ENCODE measurements at places on chromosomes 4 and X.

DNA sequence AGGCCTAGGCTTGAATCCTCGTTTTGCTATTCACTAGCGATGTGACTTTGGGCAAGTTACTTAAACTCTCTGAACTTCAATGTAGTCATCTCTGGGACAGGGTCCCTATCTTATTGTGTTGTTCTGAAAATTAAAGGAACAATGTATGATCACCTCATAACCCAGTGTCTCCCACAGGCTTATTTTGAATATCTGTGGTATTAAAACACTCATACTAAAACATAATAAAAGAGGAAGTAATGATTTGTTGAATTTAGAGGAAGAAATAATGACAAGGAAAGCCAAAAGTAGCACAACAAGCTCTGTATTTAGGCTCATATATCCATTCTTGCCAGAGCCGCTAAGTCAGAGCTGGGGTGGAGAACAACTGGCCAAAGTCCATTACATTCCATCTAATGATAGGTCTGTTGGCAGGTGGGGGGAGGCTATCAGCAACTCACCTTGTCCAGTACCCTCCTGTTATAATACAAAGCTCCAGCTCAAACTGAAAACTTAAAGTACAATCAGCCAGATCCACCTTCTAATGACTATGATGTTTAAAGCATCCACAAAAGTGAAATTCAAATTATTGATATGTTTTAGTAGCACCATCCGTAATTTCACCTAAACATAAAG is 64.5 kb upstream of the LSM6 start:
- no peak for DNase-seq

DNA sequence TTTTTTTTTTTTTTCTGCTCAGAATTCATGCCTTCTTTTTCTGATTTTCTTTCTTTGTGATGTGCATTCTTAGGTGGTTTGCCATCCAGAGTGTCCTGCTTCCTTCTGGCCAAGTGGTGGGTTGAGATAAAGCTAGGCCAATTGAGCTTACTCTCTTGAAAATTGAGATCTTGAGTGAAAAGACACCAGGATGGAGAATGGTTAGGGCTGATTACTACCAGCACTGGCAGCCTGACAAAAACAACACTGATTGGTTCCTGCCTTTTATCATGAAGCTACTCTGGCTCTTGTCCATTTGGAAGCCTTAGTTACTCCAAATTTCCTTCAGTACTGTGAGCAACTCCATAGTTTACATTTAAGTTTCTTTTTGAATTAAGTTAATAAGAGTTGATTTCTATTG is 404.0 kb downstream of the PPARGC1A start:
- DNase-seq: no peak

DNA sequence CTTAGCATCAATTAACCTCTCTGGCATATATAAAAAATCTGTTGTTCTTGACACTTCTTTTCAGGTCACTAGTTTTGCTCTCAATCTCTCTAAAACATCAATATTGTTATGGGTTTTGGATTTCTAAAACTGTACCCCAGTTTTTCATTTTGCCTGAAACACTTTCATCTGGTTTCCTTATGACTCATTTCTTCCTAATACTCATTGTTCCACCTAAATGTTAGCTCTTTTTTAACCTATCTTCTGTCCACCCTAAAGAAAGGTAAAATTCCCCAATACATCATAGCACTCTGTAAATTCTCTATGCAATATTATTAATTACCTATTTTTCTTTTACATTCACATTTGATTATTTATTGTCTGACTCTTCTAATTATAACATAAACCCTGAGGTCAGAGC is 575.5 kb upstream of the NDST4 start:
- no peak for DNase-seq

GRCh38 chrX:75115707-75116413 is 40.2 kb downstream of the ABCB7 start:
- no peak for DNase-seq

- DNase-seq: no peak
Observed at GRCh38 chr4:185576962-185577950, 41.9 kb upstream of the PDLIM3 start.

DNA sequence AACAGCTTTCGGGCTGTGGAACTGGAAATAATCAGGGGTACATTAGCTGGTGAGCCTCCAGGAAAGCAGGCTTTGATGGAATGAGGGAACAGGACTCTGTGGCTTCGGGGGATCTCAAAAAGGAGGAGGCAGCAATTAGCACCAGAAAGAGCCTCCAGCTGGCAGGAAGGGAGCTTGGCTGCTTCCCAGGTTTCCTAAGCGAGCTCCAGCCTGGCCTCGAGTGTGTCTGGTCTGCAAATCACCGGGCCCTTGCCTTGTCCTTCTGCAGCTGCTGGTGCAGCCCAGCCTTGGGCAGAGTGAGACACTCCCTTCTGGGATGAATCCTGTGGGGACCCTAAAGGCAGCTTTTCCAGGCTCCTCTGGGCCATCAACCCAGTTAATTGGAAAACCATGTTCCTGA is 10.7 kb upstream of the PDHA1 start:
- no peak for DNase-seq

DNA sequence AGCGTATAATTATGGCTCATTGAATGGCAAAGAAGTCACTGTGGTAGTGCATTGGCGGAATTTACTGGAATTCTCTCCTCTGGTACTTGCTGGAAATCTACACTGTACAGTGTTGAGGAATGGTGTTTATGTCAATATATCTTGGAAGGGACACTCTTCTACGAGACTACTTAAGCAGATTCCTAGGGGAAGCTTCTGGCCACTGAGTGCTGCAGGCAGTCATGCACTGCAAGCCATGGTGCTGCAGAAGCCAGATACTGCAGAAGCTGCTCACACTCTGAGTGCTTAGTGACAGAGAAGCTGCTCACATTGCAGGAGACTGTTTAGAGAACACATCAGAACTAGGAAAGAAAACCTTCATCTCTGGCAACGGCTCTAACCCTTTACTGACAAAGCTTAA is 725.0 kb downstream of the CCSER1 start:
- DNase-seq: peak; percentile 28

DNA sequence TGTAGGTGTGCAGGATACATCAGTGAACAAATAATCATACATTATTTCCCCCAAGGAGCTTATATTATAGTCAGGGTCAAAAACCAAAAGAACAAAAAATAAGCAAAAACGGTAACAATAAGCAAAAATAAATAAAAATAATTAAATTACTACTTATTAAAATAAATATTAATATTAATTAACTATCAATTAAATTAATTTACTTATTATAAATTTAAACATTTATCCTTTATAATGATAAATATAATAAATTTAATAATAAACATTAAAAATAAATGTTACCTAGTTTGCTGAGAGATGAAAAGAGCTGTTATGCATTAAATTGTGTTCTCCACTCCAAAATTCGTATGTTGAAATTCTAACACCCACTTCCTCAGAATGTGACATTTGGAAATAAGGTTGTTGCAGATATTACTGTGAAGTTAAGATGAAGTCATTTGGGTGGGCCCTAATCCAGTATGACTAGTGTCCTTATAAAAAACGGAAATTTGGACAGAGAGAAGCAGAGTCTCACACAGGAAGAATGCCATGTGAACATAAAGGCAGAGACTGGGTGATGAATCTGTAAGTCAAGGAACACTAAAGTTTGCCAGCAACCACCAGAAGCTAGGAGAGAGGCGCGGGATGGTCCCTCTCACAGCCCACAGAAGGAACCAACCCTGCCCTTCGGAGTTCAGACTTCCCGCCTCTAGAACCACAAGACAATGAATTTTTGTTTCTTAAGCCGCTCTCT is 67.2 kb upstream of the IBSP start:
- no peak for DNase-seq

DNA sequence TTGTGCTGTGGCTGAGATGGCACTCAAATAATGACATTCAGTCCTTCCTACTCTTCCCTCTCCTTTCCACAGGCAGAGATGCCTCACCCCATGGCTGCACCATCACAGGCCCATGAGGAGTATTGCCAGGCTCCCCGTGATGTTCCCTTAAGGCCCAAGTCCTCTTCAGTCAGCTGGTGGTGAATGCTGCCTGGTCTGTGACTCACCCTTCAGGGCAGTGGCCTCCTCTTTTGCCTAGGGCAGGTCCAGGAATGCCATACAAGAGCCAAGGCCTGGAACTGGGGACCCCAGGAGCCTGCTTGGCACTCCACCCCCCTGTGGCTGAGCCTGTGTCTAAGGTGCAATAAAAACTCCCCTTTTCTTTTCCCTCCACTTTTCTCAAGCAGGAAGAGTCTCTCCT is 144.2 kb upstream of the GEMIN8 start:
- DNase-seq: no peak

- no peak for DNase-seq
Observed at GRCh38 chr4:99400831-99401230, 34.3 kb downstream of the ADH7 start.

GRCh38 chr4:80015407-80016189 is 57.4 kb downstream of the ANTXR2 start:
- no peak for DNase-seq

DNA sequence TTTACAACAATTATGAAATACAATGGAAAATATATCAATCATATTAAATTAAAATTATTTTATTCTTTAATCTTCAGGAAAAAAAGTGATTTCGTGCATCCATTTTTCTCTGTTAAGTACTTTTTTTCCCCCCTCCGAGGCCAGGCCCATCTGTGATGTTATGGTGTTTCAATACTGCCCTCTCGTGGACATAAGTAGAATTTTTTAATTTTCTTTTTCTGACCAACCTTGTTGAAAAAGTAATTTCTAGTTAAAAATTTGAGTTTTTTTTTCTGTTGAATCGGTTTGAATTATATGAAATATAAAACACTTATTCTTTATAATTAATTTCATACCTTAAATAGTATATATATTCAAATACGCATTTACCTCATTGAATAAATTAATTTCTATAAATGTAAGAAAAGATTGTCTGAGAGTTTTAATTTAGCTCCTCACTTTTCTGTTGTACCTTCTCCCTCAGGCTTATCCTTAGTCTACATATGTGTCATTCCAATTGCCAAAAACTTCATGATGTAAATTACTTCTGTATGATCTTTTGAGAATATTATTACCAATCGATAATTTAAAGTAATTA is 175.8 kb upstream of the TECRL start:
- no peak for DNase-seq

DNA sequence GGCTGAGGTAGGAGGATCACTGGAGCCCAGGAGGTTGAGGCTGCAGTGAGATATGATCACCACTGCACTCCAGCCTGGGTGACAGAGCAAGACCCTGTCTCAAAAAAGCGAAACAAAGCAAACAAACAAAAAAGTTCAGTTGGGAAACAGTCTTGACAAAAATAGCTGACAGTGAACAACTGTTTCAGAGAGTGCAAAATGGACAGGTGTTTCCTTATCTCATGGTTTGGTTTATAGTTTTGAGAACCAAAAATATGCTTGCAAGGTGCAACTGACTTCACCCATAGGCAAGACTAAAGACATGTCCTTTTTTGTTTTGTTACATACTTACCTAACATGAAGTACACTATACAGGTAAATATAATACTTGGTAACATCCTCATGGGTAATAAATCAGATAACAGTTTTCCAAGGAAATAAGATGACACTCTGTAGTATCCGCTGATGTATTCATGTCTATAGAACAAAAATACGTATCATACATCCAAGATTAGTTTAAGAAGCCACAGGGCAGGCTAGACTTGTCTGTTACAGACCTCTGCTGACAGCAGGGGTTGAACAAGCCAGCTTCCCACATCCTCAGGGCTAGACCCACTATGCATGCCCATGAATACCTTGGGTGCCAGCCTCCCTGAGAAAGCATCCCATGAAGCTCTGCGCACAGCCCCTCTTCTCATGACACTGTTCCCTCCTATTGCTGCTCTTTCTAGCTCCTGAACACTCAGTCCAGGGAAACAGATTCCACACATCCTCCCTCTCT is 59.3 kb downstream of the ABCG2 start:
- DNase-seq: no peak

- no peak for DNase-seq
Observed at GRCh38 chr4:41549478-41549877, 11.5 kb downstream of the LIMCH1 start.

GRCh38 chrX:10855845-10856244 is 235.5 kb upstream of the MID1 start:
- no peak for DNase-seq

DNA sequence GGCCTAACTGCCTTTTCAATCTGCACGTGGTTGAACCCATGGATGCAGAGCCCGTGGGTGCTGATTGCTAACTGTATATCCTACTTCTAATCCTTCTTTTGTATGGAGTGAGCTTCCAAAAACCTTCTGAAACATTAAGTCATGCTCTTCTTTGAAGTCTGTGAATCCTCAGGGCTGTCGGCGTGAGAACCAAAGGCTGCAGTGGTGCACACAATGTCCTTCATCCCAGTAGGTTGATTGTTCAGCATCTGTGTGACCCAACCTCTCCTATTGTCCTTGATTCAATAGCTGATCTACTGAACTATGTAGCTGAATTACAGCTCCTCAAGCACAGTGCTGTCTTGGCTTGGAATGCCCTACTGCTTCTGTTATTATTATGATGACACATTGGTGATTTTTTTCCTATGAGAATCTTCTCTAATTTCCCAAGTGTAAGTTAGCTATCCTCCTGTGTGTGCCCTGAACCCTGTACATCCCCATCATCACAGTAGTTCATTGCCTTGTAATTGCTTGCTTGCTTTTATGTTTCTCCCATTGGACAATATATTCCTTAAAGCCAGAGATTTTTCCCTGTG is 294.6 kb downstream of the TRIML1 start:
- no peak for DNase-seq

GRCh38 chr4:121786221-121786620 is 14.9 kb upstream of the EXOSC9 start:
- DNase-seq: no peak

DNA sequence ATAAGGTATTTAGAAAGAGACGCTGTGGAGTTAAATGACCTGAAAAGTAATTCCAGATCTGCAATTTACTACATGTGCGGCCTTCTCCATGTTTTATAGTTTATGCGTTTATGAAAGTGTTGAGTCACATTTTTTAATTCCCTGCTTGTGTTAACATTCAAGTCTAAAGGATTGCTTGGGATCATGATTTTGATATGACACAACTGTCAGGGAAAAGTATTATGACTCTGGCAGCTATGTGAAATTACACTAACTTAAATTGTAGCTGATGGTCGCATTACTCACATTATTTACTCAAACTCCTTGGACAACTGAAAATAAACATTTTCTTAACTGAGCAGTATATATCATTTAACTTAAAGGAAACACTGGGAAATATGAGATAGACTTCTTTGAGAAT is 14.3 kb upstream of the GABRB1 start:
- DNase-seq: no peak

DNA sequence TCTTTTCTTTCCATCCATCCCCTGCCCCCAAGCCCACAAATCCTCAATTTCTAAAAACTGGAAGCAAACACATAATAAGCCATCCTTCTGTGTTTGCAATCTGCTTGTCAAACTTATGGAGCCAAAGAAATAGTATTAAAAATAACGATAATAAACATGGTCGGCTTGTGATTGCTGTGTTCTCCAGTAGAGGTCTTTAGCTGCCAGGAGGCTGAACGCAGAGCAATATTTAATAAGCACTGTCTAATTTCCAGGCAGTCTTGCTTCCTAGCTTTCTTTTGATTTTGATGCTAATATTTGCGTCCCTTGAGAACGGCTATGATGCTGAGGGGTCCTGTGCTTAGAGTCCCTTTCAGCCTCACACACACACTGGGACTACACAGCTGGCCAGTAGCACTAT is 3.2 kb upstream of the HELT start:
- no peak for DNase-seq

- no peak for DNase-seq
Observed at GRCh38 chrX:150623583-150623982, 55.2 kb downstream of the MTM1 start.

All from glutamatergic neuron (in vitro differentiated cells).